ENCODE measurements at places on chromosomes 11 and 22.

DNA sequence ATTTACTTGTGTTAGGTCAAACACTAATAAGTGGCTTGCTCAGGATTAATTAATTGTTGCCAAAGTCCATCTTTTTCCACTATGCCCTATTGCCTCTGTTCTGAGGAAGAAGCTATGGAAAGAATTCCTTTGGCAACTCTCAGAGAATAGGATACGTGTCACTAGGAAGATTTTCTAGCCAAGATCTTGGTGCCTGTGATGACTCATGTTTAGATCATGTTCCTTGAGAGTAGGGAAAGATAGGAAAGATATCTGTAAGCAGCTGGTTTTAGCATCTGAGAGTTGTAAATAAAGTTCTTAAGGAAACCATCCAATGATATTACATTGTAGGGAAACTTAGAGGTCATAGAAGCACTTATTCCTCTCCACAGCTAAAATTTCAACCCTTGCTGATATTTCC lies 15.7 kb downstream of the SLN start:
- DNase-seq = no peak

DNA sequence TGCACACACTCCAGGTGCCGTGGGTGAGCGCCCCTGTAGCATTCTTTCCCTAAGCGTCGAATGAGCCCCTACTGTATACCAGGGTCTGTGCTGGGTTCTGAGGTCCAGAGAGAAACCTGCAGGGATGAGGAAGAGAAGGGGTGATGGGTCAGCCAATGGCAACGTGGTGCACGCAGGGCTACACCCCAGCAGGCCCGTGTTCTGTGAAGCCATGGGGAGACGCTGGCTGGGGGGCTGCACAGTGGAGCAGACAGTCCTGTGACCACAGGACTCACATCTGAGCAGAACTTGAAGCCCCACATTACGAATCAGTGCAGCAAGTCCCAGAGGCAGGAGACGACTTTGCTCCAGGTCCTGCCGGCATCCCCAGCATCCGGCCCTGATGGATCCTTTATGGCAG lies 1481.4 kb downstream of the BRD1 start:
- DNase-seq = no peak

- DNase-seq = no peak
Observed at GRCh38 chr22:45772743-45773142, 101.1 kb downstream of the ATXN10 start.

DNA sequence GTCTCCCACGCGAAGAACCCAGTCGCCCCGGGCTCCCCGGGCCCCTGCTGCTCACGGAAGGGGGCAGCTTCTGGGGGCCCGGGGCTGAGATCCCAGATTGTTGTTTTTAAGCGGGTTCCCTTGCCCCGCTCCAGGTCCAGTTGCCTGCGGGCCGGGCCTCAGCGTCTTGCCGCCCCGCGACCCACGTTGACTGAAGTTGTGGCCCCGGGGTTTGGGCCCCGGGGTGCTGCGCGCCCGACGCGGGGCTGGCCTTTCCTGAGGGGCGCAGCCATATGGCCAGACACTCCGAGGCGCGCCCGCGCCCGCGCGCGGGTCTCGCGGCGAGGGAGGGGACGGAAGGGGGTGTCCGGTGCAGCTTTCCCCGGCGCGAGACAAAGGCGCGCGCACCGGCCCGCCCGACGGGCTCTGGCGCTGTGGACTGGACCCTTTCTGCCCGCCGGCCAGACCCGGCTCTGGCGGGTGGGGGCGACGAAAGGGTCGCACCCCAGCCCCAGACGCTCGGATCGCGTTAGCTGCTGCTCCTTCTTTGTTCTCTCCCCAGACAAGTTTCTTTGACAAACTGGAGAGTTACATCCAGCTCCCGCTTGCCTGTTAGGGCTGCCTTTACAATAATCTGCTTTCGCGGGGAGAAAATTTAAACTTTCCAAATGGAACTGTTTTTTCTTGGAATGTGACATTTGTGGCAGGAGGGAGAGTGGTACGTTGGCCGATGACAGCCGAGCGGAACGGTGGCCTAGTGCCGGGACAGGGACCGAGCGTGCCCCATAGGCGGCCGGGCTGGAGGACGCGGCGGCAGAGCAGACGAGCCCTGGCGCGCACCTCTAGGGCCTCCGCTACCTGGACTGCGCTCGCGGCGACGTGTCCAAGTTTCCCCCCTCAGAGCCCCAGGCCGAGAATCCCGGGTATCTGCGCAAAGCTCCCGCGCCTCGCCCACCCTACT lies 716 bp downstream of the AMOTL1 start:
- DNase-seq = no peak

- DNase-seq = no peak
Observed at GRCh38 chr11:12691473-12691872, 17.3 kb downstream of the TEAD1 start.

- no peak for DNase-seq
Observed at GRCh38 chr22:40040927-40041326, 46.2 kb downstream of the FAM83F start.

- no peak for DNase-seq
Observed at GRCh38 chr11:119470317-119471291, 47.6 kb upstream of the THY1 start.
